ENCODE measurements at places on chromosomes 13 and 19. TPM values are rescaled to one million over a fixed set of nuclear protein-coding genes. Genes with fewer than 3 reads are reported as not detected.

The SLC5A5 gene
- polyA plus RNA-seq = not detected

DNA sequence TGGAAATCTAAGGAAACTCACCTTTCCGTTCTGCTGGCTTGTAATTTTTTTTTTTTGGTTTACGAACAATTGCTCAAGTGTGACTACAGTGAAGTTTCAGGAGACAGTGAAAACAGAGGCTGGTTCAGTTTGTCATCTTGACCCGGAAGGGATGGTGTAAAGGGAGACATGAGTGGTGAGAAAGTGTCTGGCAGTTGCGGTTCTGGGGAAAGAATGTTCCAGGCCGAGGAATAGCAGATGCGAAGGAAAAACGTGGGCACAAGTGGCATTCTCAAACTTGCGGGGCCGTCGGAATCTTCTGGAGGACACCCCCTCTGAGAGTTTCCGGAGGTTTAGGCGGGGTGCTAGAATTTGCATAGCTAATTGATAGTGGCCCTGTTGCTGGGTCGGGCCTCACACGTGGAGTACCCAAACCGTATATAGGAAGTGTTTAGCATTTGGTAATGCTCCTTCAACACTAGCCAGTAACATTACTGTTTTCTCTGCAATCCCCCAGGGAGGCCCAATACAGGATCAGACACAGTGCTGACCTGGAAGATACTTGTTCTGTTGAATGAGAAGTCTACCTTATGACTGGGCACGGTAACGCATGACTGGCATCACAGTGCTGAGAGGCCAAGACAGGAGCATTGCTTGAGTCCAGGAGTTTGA, 2.8 kb upstream of the TNFSF9 start:
- DNase-seq = no peak

DNA sequence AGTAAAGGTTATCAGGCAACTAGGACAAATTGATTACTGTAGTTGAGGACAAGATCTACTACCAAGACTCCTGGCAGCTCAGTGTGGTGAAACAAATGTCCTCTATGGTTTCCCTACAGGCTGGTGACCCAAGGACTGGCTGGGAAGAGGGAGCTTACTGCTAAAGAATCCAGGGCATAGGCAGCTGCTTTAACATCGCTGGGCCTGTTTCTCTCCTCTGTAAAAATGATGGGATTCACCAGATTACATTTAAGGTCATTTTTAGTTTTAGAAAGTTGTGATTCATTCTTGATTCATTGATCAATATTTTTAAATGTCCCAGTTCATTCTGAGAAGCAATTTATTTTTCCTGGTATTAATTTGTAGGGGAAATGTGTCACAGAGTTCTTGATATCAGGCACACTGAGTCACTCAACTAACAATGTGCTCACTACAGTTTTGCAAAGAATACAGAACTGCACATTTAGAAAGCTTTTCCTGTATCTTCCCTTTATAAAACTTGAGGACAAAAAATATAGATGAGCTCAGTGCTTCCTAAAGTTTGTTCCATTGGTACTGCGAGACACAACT, 19.6 kb upstream of the FAM124A start:
- DNase-seq = no peak

DNA sequence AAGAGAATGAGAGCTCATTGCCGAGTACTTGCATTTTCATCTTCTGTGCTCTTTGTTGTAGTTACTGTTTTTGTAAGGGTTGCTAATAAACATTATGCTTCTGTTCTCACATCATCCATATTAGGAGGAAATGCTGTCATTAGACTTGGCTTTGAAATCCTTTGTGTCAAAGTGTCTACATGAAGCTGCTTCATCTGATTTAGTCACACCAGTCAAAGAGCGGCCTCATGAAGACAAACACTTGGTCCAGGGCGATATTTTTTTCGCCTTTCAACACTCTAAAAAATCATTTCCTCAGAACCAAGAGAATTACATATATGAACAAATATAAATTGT, 105.0 kb downstream of the SPRY2 start:
- DNase-seq = no peak

- DNase-seq = no peak
Measured at GRCh38 chr13:54744747-54745146, 1716.1 kb downstream of the OLFM4 start.

Data from left renal cortex interstitium (tissue), 4 donors.